ENCODE measurements at places on chromosomes 11 and 22.

- DNase-seq = no peak
Observed at GRCh38 chr11:128662076-128662475, 31.8 kb upstream of the FLI1 start.

GRCh38 chr11:45659818-45660160, 5.6 kb downstream of the CHST1 start:
- DNase-seq = peak; percentile 21

DNA sequence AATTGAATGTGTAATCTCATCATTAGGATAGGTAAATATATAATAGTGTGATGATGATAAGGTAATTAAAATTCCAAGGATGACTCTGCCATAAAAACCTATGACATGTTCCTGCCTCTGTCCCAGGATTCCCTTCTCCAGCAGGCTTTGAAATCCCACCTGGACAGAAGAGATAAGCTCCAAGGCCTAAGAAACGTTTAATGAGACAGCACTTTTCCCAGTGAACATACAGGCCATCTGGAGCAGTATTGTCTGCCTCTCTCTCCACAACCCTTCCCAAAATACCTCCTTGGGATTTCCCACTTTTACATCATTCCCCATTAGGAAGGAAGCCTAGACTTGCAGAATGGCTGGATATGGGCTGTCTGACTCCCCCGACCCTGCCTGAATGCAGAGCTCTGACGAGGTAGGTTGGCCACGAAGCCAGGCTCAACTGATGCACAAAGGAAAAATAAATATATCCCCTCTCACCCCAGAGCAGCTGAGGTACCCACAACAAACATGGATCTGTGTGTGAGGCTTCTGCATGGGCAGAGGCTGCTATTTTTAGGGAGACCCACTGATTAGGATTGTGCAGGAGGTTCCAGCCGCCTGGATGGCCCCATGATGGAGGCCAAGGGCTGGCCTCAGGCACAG, 71.0 kb downstream of the TMPRSS5 start:
- no peak for DNase-seq

DNA sequence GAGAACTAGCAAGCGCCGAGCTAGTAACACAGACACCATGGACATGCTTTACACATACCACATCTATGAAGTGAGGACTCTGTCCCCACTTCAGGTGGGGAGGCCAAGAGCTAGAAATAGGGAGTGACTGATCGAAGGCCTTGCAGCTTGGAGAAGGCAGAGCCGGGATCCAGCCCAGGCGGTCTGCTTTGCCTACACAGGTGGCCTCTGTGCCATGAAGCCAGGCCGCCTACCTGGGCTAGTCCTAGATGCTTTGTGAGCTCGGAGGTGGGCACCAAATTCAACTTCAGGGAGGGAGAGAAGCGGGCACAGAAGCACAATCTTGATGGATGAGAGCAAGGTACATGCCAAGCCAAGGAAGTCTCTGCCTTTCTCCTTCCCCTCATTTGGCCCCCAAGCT, 117.2 kb downstream of the TIMP3 start:
- DNase-seq = no peak

DNA sequence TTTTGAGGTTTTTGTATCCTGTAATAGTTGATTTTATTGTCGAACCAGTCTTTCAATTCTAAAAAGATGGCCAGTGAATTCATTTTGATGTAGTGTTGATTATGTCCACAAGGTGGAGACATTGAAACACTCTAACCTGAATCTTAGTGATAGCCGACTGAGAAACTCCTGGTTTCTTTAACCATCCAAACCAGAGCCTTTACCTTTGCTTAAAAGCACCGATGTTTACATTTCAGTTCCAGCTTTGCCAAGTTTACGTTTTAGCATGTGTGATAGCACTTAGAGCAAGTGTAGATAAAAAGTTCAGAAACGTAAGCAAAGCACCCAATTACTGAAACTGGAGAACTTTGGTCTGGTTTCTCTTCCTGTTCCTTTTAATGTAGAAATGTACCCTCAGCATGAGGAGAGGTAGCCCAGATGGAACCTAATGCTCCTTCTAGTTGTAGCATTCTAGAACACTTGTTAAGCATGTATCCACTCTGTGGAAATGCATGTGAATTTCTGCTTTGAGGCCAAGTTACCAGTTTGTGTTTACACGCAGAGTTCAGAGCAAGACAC, 208.6 kb downstream of the DBX1 start:
- no peak for DNase-seq

- DNase-seq = no peak
Observed at GRCh38 chr11:2343502-2343901, 33.6 kb upstream of the CD81 start.

DNA sequence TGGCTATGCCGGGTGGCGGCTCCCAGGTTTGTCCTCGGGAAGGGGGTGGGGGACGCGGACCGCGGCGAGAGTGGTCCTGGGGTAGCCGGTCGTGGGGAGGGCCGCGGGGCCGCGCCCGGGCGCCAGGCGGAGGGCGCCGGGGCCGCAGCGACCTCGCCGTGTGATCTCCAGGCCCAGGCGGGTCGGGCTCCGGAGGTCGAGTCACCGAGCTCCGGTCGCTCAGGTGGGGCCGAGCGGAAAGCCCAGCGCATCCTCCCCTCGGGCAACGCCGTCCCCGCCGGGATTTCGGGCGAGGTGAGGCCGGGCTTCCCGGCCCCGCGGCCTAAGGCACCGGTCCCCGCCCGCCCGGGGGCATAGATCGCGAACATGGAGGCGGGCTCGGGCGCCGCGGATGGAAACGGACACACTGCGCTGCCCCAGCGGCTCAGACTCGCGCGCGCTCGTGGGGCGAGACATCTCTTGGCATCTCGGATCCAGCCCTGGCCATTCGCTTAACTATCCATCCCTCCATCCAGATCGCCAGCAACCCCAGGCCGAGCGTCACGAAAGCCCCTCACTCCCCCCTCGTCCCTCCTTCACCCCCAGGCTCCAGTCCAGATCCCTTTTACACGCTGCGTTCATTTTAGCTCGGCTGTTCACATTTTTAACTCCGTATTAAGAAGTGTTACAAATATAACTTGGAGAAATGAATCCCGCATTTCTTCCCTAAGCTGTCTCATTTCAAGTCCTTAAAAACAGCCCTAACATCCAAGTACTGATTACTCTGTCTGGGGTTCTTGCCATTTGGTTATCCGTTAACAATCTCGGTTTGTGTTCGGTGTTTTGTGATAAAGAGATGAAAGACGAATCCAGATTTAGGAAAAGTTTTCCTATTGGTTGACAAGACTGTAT, 460 bp downstream of the ZC3H12C start:
- DNase-seq = peak; percentile 77

- no peak for DNase-seq
Observed at GRCh38 chr11:62645671-62645945, 805 bp downstream of the GANAB start.

- DNase-seq = no peak
Observed at GRCh38 chr22:48744283-48744641, 1083.4 kb downstream of the BRD1 start.

DNA sequence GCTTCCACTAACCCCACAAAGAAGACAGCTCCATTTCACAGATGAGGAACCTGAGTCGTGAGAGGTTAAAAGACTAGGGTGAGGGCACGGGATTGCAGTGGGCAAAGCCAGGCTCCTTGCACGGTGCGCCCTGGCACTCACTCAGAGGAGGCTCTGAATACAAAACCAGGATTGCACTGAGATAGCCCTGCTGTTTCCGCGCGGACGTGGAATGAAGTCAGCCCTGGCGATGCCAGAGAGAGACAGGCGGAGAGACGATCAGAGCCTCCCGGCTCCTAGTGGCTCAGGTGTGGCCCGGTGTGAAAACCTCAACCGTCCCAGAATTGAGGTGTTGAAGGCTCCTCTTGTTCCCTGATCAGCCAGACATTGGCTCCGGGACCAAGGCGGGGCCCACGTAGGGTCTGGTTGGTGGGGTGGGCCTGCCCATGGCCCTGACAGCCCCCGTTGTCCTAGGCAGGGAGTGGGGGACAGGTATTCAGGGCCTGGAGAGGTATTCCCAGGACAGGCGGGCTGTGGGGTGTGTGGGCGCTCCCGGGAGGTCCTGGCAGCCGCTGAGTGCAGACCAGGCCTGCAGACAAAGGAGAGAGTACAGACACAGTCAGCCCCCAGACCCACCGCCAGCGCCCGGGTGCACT, 43.1 kb upstream of the LINC01488 start:
- DNase-seq = peak; percentile 38

DNA sequence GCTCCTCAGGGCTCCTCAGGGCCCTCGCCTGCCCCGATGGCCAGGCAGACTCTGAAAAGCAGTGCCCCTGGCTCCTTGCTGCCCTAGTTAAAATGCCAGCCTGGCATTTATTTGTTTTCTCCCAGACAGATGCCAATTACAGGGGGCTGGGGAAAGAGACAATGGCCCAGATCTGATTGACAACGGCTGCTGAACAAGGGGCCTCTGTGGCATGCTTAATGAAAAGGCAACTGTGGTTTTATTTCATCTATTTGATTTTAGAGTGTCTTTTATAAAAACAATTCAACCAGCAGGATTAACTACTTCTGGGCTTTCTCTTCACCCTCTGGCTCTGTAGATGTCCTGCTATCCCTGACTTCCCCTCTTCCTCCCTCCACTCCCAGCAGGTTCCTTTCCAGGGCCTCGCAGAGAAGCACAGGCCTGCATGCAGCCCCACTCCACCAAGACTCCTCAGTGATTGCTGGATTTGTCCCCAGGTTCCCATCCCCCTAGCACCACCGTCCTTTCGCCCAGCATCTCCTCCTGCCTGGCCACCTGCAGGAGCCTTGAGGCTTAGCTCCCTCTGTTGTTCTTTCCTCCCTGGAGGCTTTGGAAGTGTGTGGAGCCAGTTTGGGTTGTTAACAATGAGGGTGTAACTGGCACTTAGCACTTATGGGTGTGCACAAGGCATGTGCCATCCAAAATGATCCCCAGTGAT, 171.1 kb downstream of the TENM4 start:
- DNase-seq = no peak

DNA sequence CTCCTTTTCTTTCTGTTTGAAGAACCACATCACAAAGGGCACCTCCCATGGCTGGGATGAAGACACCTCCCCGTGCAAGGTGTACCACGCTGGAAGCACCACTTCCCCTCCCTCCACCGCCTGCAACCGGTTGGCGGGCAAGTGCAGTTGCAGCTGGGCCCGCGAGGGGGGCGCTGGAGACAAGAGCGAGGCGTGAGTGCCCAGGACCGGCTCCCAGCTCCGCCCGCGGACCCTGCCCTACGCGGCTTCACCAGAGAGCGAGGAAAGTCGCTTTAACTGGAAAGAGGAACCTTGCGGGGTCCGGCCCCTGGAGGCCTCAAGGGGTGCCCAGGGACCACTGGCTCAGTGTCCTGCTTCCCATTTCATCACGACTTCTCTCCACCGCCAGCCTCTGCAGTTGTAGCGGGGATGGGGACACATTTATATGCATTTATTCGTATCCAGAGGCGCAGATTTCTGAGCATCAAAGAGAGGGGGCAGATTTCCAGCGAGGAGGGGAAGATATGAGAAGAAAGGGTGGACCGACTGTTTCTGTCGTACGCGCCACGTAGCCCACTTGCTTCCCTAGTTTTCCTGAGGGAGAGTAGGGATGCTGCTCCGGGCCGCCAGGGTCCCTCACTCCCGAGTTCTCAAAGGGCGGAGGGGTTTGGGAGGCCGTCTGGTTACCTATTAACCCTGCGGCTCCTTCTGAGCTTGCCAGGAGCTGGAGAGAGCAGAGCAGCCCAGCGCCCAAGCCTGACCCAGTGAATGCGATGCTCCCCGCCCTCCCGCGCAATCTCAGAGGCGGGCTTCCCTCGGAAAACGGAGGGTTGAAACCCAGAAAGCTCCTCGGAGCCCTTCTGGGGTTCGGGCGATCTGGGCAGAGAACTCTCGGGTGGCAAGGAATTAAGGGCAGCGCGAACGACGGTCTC, 3.5 kb downstream of the ESAM start:
- DNase-seq = peak; percentile 90

DNA sequence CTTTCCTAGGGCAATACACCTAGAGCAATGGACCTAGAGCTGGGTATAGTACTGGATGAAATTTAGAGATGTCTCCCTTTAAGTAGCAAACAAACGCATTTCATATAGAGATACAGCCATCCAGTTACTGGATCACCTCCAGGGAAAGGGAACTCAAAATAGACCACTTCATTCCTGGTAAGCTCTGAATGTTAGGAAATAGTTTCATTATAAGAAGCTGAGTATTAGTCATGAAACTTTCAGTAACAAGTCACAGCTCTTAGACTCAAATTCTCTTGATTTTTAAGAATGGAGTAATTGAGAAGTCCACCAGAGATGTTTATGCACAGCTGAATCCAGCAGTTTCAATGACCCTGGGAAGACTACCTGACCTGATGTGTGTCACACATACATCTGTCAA, 221.9 kb downstream of the FAM76B start:
- no peak for DNase-seq

DNA sequence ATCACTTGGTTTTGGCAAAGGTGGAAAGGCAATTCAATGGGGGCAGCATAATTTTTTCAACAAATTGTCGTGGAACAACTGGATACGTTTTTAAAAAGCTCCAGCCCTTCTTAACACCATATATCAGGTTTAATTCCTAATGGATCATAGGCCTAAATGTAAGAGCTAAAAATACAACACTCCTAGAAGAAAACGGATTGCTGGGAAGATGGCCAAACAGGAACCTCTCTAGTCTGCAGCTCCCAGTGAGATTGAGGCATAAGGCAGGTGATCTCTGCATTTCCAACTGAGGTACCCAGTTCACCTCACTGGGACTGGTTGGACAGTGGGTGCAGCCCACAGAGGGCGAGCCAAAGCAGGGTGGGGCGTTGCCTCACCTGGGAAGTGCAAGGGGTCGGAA, 32.4 kb upstream of the SCGB1D1 start:
- no peak for DNase-seq

GRCh38 chr11:125214601-125215565, 50.3 kb downstream of the PKNOX2 start:
- no peak for DNase-seq

DNA sequence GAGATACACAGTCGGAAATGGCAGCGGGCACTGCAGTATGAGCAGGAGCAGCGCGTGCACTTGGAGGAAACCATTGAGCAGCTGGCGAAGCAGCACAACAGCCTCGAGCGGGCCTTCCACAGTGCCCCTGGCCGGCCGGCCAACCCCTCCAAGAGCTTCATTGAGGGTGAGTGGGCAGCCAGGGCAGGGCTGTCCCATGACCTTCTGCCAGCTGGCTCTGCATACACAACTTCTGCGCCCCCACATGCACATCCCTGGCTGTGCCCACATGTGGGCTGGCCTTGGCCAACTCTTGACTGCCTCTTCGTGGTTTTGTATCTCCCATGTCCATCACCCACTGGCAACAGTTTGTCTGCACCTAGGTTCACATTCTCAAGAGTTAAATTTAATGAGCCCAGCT, 81.1 kb downstream of the MORC2 start:
- DNase-seq = peak; percentile 73
